Left ventricle myocardium superior (tissue), 1 donor: ENCODE measurements at places on chromosomes 3 and 15.

DNA sequence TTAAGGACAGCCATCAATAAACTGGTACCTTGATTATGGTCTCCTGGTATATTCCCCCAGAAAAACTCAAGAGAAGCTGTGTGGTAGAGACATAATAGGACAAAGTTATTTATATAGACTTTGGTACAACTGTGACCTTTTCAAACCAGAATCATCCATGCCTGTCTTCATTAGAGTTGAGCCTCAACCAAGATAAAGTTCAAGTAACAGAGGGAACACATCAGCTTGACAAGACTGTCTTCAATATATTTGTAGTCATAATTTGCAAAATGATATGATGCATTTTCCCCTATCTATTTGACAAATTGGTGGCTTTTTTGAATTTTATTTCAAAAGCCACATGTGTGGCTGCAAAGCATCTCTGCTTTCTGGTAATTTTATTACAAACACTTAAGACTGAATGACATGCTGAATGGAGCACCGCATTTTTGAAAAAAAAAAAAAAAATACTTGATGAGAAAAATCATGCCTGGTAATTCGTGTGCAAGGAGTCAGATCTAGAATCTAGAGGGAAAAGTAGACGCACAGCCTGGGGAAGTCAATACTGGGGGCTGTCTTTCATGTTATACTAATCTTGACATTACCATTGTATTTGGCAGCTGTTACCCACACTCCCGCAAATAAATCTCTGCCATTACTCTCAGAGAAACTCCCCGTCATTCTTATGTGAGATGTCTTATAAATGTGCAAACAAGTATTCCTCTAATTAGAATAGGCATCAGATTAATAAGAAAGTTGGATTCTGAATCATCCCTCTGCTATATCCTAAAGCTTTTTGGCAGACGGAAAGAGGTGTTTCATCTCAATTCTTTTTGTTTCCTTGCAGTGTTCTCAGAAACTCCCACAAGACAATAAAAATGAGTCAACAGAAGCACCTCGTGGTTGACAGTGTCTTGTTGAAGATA is 554.8 kb upstream of the CBLB start:
- no peak for DNase-seq

- no peak for DNase-seq
Observed at GRCh38 chr3:39139442-39139841, 13.9 kb downstream of the CSRNP1 start.

GRCh38 chr3:131713416-131714123 is 210.8 kb upstream of the MRPL3 start:
- DNase-seq: no peak

- no peak for DNase-seq
Observed at GRCh38 chr15:67790610-67791319, 34.5 kb upstream of the SKOR1 start.
